Left ventricle myocardium superior (tissue), 1 donor: ENCODE measurements at places on chromosomes 6 and 20. TPM values are rescaled to one million over a fixed set of nuclear protein-coding genes. Genes with fewer than 3 reads are reported as not detected.

- no peak for DNase-seq
Measured at GRCh38 chr6:111573892-111574797, 31.5 kb downstream of the TRAF3IP2 start.

- DNase-seq, result no peak
Measured at GRCh38 chr20:24656391-24656790, 187.0 kb downstream of the SYNDIG1 start.

UST gene
- 3.4 TPM for total RNA-seq

DNA sequence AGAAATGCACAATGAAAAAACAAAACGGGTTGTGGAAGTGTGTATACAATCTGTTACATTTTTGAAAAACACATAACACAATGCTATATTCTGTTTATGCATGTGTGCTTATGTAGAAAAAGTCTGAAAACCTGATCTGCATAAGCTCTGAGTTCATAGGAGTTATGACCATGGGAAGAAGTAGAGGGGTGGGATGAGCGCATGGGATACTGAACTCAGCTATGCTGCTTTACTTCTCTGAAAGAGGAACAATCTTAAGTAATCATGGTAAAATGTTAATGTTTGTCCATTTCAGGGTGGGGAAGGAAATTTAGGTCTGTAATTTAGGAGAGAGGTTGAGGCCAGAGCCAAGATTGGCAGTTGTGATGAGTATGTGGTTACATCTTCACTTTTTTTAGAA, 126.8 kb downstream of the MTHFD1L start:
- no peak for DNase-seq

CALHM4 gene
- total RNA-seq, result 0.32 TPM

GRCh38 chr20:45187693-45188092, 13.0 kb downstream of the PI3 start:
- DNase-seq, result no peak

GRCh38 chr20:48626226-48626937, 201.4 kb downstream of the PREX1 start:
- DNase-seq, result no peak

- DNase-seq, result no peak
Measured at GRCh38 chr6:10382728-10383330, 32.0 kb downstream of the TFAP2A start.

GINS1 gene
- total RNA-seq, result 0.94 TPM

BNIP5 gene
- total RNA-seq, result not detected

DNA sequence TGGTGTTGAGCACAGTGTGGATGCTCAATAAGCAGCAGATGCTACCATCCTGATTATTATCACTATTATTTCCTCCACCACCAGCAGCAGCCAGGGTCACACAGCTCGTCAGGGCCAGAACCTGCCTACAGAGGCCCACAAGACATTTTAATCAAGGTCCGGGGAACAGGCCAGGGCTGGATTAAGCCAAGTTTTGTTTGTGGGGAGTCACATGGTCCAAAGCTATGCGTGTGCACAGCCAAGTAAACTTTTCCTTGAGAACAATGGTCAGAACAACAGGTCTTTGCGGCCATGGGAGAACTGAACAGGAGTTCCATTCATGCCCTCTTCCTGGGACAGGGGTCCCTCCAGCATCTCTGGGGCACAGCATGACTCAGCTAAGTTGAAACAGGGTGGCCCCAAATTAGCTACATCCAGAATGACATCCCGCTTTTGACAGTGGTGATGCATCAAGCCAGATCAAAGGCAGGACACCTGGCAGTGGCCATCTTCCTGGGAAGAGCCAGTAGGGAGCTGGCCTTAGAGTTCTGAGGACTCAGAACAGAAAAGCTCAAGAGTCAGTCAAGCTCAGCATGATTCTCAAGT, 11.7 kb downstream of the SNTA1 start:
- DNase-seq, result peak; percentile 53

HLA-DRA gene
- 109 TPM for total RNA-seq

GRCh38 chr20:19628570-19629134, 129.4 kb upstream of the RIN2 start:
- DNase-seq, result no peak

DNA sequence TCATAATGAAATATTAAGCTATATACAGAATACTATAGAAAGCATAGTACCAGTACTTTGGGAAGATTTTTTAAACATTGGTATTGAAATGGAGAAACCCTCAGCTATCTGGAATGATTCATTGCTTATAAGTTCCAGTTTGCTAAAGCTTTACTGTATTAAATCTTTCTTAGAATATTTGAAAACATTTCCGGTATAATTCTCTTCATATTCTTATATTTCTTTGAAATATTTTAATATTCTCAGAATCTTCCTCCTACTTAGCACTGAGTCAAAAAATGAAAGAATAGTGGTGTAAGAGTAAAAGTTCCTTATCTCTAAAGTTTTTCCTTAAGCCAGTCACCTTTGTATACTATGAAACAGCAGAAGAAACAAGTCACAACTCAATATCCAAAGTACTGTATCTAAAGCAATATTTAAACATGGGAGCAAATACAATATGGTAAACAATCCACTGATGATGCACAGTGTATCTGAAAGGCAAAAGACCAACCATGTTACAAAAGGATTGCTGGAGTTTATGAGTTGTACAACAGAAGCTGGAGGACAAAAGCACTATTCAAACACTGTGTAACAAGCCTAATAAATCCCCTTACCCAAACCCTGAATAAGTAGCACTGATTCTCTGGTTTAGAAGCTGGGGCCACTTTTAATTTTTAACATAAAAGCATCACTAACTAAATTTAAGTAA, 102.1 kb downstream of the PRDM1 start:
- DNase-seq, result no peak

GRCh38 chr6:123928529-123928928, 124.9 kb downstream of the NKAIN2 start:
- DNase-seq, result no peak

LKAAEAR1 gene
- not detected for total RNA-seq

- DNase-seq, result no peak
Measured at GRCh38 chr6:4125933-4126864, 9.2 kb downstream of the ECI2 start.

GRCh38 chr6:39088331-39088730, 26.7 kb downstream of the SAYSD1 start:
- peak; percentile 55 for DNase-seq

GRCh38 chr6:154386848-154387717, 30.5 kb upstream of the IPCEF1 start:
- no peak for DNase-seq

MUCL3 gene
- not detected for total RNA-seq

GRCh38 chr20:3045042-3045815, 623 bp upstream of the MRPS26 start:
- DNase-seq, result no peak

RIPOR2 gene
- total RNA-seq, result 3.6 TPM

DNA sequence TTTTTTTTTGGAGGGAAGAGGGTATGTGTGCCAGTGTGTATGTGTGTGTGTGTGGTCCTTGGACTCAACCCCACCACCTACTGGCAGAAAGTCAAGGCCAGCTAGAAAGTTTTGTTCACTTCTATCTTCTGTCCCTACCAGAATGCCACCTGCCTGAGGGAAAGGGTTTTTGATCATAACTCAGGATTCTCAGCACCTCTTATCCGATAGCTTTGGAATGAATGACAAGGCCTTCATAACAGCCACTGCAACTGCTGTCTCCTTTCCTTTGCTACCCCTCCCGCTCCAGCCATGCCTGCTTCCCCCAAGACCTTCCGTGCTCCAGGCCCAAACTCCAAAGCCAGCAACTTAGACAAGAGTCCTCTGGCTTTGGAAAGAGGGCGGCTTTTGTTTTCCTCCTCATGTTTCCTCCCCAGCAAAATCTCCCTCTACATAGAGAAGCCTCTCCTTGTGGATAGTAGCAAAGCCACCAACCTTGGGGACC, 18.7 kb downstream of the BTN3A1 start:
- no peak for DNase-seq

COL21A1 gene
- total RNA-seq, result 23.2 TPM

GRCh38 chr6:130132286-130132701, 90.5 kb downstream of the SAMD3 start:
- DNase-seq, result no peak

- DNase-seq, result no peak
Measured at GRCh38 chr6:85163156-85164080, 286.5 kb upstream of the NT5E start.

- no peak for DNase-seq
Measured at GRCh38 chr20:19605786-19606485, 152.1 kb upstream of the RIN2 start.

- DNase-seq, result no peak
Measured at GRCh38 chr20:48489656-48490055, 338.1 kb downstream of the PREX1 start.

- no peak for DNase-seq
Measured at GRCh38 chr6:155078331-155078745, 83.2 kb downstream of the TIAM2 start.

GRCh38 chr6:23566418-23566817, 559.6 kb upstream of the NRSN1 start:
- DNase-seq, result no peak

DNA sequence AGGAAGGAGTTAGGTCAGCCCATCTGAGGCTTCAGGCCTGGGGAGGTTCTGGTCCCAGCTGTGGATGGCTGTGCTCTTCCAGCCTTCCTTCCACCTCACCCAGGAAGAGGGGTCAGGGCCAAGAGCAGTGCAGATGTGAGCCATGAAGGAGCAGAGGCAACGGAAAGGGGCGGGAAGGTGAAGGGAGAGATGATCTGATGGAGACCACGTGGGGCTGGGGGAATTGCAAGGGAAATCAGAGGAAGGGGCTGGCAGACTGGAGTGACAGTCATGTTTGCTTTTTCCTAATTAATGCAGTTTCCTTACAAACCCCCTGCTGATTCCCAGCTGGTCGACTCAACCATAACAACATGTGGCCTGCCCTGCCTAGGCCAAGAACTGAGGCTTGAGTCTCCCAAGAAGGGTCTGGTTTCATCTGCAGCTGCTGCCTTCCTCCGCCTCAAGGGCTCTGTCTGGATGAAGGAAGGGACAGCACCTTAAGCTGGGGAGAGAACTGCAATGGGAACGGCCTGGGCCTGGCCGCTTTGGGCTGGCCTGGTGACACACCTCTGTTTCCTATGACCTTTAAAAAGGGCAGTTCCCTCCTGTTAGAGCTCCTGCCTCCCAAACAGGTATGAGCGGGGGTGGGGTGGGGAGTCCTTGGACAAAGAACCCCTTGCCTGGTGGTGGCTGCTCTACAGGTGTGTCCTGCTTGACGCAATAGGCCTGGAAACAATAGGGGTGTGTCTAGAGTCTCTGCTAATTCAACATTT, 7.8 kb upstream of the MRPS18A start:
- peak; percentile 52 for DNase-seq

SLC52A3 gene
- total RNA-seq, result 1.9 TPM

DNA sequence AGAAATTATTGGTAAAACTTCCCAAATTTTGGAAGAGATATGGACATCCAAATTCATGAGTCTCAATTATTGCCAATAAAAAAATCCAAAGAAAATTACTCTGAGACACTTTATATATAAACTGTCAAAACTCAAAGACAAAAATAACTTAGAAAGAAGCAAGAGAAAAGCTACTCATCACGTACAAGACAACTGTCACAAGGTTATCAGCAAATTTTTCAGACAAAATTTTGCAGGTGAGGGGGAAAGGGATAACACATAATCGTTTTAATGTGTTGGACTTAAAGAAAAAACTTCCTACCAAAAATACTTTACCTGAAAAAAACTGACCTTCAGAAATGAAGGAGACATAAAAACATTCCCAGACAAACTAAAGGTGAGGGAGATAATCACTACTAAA, 272.5 kb downstream of the THBS2 start:
- DNase-seq, result no peak

SNAI1 gene
- 0.82 TPM for total RNA-seq

GRCh38 chr6:4415549-4415948, 280.2 kb upstream of the ECI2 start:
- DNase-seq, result no peak

GRCh38 chr20:24444526-24445190, 24.8 kb upstream of the SYNDIG1 start:
- DNase-seq, result no peak

DNA sequence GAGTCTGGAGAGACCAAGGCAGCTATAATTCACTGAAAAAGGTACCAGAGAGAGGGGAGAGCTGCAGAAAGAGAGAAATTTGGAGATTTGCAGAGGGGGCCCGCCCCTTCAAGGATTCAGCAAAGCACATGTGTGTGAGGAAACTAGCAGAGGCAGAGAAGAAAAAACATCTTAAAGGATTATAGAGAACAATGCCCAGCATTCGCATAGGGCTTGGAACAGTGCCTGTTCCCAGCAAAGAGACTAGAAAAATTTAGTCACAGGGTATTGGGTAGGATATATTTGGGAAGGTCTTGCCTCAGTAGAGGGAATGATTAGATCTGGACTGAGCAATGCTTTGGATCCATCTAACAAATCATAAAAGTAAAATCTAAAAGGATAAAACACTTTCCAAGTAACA, 44.0 kb downstream of the SRPK1 start:
- DNase-seq, result no peak

- DNase-seq, result no peak
Measured at GRCh38 chr6:22418714-22419113, 121.9 kb upstream of the PRL start.

DNA sequence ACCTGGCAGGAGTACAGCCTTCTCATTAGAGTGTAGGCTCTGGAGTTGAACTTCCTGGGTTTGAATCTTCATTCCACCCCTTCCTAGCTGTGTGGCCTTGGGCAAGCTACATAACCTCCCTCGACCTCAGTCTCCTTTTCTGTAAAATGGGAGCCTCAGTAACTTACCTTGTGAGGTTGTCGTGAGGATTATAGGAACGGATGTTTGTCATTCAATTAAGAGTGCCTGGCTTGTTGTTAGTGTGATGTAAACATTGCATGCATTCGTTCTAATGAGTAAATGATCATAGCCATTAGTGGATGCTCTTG, 45.2 kb downstream of the TOX2 start:
- no peak for DNase-seq

DNA sequence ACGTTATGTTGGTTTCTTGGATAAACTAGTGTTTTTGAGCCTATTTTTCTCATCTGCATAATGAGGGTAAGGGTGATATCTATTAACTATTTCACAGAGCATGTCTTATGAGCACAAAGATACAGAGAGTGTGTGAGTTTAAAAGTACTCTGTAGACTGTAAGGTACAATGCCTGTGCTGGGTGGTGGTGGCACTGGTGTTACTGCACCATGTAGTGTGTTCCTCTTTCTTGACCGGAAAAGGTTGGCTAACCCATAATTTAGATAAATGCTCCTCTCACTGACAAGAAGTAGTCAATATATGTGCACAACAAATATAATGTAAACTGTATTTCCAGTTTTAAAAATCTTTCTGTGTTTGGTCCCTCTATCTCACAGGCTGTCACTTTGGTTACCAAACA, 116.2 kb upstream of the MMS22L start:
- no peak for DNase-seq

GRCh38 chr6:46174904-46175303, 4.1 kb upstream of the ENPP5 start:
- DNase-seq, result no peak
